ENCODE measurements at places on chromosomes 4 and X. TPM values are rescaled to one million over a fixed set of nuclear protein-coding genes. Genes with fewer than 3 reads are reported as not detected.

DNA sequence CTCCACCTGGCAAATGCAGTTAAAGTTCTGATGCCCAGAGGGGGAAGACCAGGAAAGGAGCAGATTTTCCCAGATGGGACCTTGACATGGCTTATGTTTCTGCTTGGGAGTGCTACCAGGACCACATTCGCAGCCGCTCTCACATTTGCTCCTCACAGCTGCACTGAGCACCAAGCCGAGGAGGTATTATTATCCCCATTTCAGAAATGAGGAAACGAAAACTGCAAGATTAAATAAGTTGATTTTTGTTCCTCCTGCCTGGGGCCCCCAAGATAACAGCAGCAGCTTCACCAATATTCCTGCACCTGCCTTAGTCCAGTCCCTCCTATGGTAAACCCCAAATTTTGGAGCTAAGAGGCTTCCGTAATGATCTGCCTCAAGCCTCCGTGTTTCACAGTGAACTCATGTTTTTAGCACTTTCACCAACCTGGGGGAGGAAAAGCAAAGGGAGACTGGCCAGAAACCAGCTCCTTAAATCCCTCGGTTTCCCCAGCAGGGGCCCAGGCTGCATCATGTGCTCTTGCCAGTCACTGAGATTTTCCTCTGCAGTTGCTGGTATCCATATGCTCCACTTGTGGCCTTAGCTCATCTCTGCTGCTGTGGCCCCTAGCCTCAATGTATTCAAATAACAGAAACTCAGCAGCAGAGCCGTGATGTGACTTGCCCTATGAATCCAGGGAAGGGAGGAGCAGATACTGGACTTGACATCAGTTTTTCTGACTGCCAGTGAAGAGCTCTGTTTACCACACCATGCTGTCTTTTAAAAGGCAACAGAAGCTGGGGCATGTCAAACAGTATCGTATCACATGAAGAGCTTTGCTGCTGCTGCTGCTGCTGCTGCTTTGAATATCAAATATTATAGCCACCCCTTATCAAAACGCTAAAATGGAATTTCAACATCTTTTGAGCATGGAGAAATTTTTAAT lies 95.5 kb upstream of the KLHL13 start:
- H3K27ac ChIP-seq, result no peak overlapping the region
- no peaks in the 10 kb centered on the region for H3K4me1 ChIP-seq
- no peaks in the 10 kb centered on the region for H3K27me3 ChIP-seq
- no peaks in the 10 kb centered on the region for H3K36me3 ChIP-seq
- no peak overlapping the region for H3K4me3 ChIP-seq

- no peak for DNase-seq
- H3K36me3 ChIP-seq, result no peaks in the 10 kb centered on the region
- H3K4me3 ChIP-seq, result no peak overlapping the region
- H3K27ac ChIP-seq, result no peak overlapping the region
- H3K27me3 ChIP-seq, result no peaks in the 10 kb centered on the region
- no peaks in the 10 kb centered on the region for H3K4me1 ChIP-seq
These were observed 186.5 kb downstream of the MSL3 start for GRCh38 chrX:11944501-11944900.

- H3K4me3 ChIP-seq, result no peak overlapping the region
- no peaks in the 10 kb centered on the region for H3K36me3 ChIP-seq
- H3K4me1 ChIP-seq, result no peaks in the 10 kb centered on the region
- H3K27me3 ChIP-seq, result no peaks in the 10 kb centered on the region
- no peak overlapping the region for H3K27ac ChIP-seq
These were observed 127.2 kb downstream of the UBE2K start for GRCh38 chr4:39825090-39825489.

DNA sequence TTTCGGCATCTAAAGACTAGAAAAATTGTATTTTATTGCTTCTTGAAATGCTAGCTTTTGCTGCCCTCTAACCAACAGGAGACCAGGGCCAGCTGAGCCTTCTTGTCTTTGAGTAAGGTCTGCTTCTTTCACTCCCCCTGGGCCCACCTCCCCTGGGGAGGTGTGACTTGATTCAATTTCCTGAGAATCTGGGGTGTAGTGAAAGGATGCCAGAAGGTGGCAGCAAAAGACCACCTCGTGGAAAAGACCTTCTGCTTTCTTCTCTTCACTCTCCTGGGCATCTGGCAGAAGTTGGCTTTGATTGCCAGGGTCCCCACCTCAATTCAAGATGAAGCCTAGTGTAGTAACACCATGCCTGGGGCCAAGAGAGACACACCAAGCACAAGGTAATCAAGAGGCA lies 96.5 kb upstream of the MAOA start:
- H3K4me1 ChIP-seq, result no peaks in the 10 kb centered on the region
- no peak overlapping the region for H3K27ac ChIP-seq
- H3K27me3 ChIP-seq, result no peaks in the 10 kb centered on the region
- no peaks in the 10 kb centered on the region for H3K36me3 ChIP-seq
- H3K4me3 ChIP-seq, result no peak overlapping the region

GRCh38 chr4:173273941-173274340 lies 60.2 kb downstream of the HMGB2 start:
- no peaks in the 10 kb centered on the region for H3K27me3 ChIP-seq
- no peak overlapping the region for H3K27ac ChIP-seq
- H3K4me1 ChIP-seq, result peaks cover 9% of the 10 kb centered on the region

Gene RIPPLY1
- not detected for total RNA-seq

Gene PFKFB1
- 1.0 TPM for total RNA-seq

Gene HAUS3
- 4.1 TPM for total RNA-seq

DNA sequence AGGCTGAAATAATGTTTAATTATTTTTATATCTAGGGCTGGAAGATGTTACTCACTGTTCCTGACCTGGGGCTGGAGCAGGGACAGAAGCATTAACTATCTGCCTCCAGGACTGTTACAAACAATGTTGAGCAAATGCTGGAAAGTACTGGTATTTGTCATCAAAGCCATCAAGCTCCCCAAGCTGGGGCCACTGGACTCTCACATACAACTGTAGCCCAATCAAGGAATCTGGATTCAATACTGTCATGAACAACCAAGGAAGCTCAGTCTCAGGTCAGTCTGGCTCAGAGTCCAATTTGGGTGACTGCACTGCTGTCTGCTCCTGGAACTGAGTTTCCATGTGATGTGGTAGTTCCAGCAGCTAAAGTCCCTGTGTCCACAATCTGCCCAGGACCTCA lies 50.4 kb downstream of the APOO start:
- no peak overlapping the region for H3K27ac ChIP-seq
- H3K4me3 ChIP-seq, result no peak overlapping the region
- no peaks in the 10 kb centered on the region for H3K36me3 ChIP-seq
- DNase-seq, result no peak
- H3K4me1 ChIP-seq, result no peaks in the 10 kb centered on the region
- H3K27me3 ChIP-seq, result no peaks in the 10 kb centered on the region

DNA sequence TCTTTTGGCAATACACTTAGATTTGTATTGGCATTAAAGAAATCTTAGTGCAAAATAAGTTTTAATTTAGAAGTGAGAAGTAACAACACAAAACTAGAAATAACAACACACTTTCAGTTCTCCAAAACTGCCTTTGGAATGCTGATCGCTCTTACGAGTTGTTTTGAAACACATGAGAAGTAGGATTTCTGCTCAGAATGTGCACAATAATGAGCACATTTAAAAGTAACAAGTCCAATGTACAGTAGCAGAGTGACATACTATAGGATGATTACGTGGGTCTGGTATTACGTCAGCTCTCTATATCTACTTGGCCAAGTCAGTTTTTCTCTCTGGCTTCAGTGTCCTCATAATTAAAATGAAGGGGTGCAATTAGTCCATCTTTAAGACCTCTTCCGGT lies 164.8 kb downstream of the CHM start:
- H3K4me3 ChIP-seq, result no peak overlapping the region
- H3K27me3 ChIP-seq, result no peaks in the 10 kb centered on the region
- H3K27ac ChIP-seq, result no peak overlapping the region
- no peak for DNase-seq

Gene BTK
- 3.2 TPM for total RNA-seq

All from pancreas (tissue), 10 donors.